ENCODE measurements at places on chromosomes 7 and 10.

DNA sequence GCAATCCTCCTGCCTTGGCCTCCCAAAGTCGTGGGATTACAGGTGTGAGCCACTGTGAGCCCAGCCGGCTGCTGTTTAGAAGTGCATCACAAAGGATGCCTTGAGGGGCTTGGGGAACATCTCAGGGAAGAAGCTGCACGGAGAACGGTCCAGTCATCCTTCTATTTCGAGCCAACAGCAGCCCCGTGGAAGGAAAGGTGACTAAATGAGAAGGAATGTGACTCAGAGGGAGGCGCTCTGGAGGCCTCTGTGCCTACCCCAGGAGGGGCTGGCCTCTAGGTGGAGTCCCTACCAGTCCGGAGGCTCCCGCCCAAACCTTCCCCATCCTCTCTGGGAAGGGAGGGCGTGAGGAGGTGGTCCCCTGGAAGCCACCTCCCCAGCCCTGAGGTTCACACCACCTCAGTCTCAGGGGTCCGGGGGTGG lies 76.2 kb downstream of the CTBP2 start:
- DNase-seq: no peak

DNA sequence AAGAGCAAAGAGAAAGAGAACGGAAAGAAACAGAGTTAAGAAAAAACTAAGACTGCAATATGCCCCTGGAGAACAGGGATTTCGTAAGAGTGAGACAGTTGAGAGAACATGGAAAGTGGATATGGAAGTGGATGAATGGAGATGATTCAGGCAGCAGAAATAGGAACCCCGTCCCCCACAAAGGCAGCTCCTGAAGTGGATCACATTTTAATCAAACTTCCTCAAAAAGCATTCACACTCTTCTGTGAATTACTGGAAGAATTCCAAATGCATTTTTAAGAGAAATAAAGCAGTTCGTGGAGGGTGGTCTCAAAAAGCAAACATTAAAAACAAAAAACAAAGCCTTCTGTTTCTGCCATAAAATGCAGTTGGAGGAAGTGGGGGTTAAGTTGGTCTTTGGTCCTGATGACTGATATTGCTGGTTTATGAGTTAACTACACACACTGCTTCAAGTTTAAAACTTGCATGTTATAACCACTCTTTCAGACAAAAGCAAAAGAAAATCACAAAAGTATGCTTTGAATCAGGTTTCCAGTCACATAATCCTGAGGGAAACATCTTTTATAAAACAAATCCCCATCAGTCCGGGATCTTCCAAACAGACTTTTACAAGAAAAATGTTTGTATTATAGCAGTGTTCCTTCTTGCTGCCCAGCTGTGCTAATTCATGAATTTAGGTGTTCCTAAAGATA lies 214.3 kb downstream of the FANK1 start:
- no peak for DNase-seq

GRCh38 chr10:93420944-93421825 lies 60.9 kb downstream of the MYOF start:
- no peak for DNase-seq

DNA sequence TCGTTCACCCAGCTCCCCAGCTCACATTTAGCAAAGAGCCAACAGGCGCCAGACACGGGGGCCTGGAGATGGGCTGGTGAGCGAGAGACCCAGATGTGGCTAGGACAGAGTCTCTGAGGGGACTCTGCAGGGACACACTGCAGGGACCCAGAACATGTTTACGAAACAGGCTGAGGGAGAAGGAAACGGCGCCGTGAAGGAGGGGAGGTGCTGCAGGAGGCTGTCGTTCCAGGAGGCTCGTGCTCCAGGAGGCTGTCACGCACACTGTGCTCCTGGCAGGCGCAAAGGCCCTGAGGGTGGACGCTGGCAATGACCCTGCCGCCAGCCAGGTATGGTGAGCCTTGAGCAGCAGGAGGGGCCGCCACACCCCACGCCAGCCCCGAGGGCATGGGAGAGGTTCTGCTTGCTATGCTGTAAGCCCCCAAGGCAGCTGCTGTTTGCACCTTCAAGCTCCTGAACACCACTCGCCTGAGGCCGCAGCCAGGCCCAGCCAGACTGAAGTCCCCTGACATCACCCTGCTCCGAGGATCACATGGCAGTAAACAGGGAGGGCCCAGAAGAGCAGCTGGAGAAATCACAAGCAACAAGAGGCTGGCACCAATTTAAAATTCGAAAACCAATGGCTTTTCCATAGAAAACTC lies 27.3 kb downstream of the ADAP1 start:
- no peak for DNase-seq

DNA sequence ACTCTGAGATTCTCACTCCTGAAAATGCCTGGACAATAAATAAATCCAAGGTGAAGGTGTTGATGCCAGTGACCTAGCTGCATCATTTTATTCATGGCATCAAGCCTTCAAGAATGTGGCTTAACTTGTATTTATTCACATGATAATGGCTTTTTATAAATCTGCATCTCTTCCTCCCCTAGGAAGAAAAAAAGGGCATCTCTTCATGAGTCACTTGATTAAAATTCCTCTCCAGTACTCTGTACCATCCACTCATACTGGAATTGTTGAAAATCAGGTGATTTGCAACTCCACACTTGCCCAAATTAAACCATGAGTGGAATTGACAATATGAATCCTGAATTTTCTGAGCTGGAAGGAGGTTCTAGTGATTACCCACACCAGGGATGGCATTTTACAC lies 30.2 kb downstream of the PTPRE start:
- DNase-seq: no peak

DNA sequence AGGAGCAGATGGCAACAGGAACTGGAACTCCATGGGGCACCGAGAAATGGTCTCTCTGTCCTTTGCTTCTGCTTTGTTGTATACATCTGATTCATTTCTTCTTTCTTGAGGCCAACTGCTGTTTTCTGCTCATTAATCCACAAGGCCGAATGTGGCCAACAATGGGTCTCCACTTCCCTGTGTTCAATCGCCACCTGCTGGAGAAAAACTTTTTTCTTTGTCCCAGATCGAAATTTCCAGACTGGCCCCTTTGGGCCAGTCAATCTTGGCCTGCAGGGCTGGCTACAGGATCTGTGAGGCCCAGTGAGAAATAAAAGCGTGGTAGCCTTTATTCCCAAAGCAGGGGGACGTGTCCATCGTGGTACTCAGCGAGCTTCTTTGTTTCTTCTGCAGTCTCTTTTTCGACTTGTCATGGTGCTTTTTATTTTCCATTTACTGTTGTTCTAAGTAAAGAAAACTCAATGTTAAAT lies 58.8 kb downstream of the PARP12 start:
- DNase-seq: peak; percentile 1

- no peak for DNase-seq
Measured at GRCh38 chr7:50729962-50730361, 52.7 kb downstream of the GRB10 start.

- no peak for DNase-seq
Measured at GRCh38 chr7:8070451-8071180, 102.0 kb downstream of the GLCCI1 start.

- no peak for DNase-seq
Measured at GRCh38 chr7:69510114-69510513, 88.2 kb upstream of the AUTS2 start.

DNA sequence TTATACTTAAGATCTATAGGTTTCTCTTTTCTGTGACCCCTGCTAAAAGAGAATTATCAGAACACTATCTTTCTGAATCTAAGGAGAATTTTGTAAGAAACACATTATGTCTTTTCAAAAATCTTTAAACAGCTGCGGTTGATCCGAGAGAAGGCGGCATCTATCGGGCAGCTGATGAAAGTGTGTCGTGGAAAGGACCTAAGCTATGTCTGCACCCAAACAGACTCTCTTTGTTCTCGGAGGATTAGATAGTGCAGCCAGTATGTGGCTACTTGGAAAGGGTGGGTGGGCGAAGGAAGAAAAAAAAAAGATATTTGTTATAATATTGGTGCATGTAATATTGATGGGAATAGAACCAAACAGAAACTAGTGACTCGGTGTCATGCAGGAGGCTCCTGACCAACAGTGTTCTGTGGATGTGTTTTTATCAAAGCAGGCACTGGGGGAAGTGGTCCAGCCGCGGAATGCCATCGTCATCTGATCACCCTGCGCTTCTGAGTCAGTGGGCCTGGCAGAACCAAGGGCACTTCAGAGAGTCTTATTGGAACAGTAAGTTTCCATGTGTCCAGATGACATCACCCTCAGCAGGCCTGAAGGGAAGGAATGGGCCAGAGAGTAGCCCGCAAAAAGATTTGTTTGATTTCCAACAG lies 509.7 kb upstream of the AKR1E2 start:
- DNase-seq: no peak

GRCh38 chr10:89653410-89653869 lies 8.4 kb upstream of the PANK1 start:
- no peak for DNase-seq

DNA sequence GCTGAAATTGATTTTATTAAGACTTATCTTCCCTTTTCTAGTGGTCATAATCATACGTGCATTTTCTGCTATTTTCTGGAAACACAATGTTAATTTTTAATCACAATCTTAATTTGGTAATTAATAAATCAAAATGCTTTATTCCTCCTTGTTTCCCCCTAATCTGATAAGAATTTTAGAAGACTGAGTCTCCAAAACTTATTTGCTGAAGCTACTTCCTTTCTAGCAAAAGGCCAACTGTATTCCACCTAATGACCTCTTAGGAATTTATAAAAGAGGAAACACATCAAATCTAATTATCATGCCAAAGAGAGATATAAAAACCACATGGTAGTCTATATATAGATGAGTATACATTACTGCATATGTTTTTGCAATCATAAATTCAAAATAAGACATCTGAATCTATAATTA lies 140.6 kb downstream of the GNAI1 start:
- DNase-seq: no peak

- DNase-seq: no peak
Measured at GRCh38 chr7:148264933-148265557, 325.5 kb upstream of the C7orf33 start.

DNA sequence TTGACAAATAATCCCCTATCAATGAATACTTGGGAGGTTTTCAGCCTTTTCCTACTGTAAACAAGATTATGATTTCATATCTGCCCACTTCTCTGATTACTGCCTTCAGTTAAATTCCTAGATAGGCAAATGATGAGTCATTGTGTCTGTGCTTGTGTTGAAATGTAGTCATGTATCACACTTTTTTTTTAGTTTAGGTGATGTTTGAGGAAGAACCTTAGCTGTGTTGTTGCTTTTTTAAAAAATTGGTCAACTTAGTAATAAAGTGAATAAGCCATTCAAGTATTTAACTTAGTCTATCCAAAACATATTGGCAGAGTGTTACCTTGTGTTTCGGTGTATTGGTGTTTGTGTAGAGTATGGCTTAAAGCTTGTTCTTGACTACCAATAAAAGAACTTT lies 60.0 kb downstream of the WAC start:
- DNase-seq: no peak

DNA sequence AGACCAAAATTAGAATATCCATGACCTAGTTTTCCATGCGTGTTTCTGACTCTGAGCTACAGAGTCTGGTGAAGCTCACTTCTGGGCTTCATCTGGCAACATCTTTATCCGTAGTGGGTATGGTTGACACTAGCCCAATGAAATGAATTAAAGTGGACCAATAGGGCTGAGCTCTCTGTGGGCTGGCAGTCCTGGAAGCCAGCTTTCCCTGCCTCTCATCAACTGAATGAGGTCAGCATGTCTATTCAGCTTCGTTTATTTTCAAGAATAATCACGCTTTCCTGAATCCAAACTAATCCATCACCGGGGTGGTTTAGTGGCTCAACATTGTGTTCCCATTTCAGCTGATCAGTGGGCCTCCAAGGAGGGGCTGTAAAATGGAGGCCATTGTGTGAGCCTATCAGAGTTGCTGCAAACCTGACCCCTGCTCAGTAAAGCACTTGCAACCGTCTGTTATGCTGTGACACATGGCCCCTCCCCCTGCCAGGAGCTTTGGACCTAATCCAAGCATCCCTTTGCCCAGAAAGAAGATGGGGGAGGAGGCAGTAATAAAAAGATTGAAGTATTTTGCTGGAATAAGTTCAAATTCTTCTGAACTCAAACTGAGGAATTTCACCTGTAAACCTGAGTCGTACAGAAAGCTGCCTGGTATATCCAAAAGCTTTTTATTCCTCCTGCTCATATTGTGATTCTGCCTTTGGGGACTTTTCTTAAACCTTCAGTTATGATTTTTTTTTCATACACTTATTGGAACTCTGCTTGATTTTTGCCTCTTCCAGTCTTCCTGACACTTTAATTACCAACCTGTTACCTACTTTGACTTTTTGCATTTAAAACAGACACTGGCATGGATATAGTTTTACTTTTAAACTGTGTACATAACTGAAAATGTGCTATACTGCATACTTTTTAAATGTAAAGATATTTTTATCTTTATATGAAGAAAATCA lies 35.5 kb downstream of the CAV1 start:
- DNase-seq: no peak

GRCh38 chr10:56823849-56824248 lies 462.8 kb upstream of the ZWINT start:
- DNase-seq: no peak

DNA sequence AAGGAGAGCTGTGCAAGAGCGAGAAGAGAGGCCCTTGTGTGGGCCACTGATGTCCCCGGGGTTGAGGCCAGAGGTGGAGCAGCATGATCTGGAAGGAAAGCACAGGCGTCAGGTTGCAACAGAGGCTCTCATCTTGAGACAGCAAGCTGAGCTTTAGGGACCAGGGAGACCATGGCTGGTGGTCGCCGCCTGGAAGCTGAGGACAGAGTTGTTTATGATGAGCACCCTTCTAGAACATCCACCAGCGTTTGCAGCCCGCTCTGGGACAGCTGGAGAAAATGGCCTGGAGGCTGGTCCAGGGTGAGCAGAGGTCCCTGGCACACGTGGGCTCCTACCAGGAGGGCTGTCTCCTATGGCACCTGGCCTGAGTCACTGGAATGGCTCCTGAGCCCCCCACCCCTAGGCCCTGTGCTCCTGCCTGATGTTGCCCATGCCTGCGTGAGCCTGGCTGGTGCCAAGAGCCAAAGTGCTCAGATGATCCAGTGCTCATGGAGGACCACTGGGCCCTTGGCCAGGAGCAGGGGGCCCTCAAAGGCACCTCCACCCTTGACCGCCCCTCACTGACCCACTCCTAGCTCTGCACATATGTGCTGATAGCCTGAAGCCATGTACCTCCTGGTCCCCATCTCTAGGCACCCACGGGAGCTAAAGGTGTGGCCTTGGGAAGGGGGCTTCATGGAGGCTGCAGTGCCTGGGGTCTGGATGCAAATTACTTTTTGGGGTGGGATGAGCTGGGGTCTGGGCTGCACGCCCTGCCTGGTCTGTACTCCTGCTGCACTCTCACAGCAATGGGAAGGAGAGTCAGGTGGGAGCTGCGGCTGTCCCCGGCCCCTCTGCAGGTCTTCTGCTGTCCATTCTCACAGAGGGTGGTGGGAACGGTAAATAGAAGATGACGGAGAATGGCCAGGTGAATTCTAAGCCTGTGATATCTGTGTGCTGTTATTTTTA lies 40.1 kb upstream of the RET start:
- DNase-seq: no peak

- DNase-seq: no peak
Measured at GRCh38 chr7:93736668-93737369, 153.7 kb downstream of the TFPI2 start.

- no peak for DNase-seq
Measured at GRCh38 chr10:126618466-126618865, 52.0 kb downstream of the C10orf90 start.
